ENCODE measurements at places on chromosomes 4 and X. TPM values are rescaled to one million over a fixed set of nuclear protein-coding genes. Genes with fewer than 3 reads are reported as not detected.

Gene PNMA6A
- total RNA-seq = 1.7 TPM

Gene OTC
- total RNA-seq = 0.15 TPM

Gene PHOX2B
- total RNA-seq = not detected

Gene ZNF711
- total RNA-seq = 0.11 TPM

Gene CLTRN
- total RNA-seq = 0.42 TPM

Gene C4orf51
- not detected for total RNA-seq

Gene XPNPEP2
- total RNA-seq = 0.29 TPM

GRCh38 chrX:30635630-30636029, 17.6 kb upstream of the GK start:
- DNase-seq = no peak

DNA sequence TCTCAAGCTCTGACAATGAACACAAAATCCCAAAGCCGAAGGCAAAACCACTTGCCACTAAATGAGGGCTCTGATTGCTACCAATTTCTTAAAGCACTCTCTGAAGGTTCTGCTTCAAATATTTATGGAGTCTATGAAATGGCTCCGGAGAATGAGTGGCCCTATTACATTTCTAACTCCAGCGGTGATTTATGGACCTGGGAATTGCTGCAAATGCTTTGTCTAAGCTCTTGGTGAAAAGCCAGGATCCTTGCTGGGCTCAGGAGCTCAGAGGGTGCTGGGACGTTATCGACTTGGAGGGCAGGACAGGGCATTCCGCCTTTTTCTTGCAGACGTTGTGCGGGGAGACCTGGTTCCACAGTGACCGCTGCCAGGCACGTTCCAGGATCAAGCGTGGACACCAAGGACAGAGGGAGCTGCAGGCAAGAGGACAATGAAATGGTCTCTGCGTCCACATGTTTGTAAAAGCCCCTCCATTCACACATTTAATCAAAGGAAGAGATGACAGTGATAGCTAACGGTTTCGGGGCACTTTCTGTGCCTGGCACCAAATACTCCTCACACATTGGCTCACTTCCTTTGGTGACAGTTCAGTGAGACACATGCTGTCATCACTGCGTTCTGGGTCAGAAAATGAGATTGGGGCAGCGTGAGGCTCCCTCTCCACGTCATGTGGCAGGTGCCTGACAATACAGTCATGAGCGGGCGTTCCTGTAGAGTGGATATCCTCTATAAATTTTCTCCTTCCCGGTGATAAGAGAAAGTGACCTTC, 58.8 kb downstream of the C4orf50 start:
- DNase-seq = no peak

DNA sequence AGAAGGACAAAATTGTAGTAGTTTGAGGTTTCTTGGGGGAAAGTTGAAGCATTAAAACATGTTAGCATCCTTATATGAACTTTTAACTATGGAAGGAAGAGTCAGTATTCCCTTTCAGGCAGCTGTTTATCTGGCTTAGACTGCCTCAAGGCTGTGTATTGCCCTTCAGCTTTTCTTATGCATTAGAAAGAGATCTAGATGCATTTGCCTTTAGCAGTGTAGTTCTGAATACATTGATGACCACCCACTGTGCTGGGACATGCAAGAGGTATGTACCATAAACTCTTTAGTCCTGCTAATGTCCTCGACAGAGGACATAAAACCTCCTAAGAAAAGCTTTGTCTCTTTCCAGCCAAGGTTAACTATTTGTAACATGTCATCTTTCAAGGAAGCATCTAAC, 2.9 kb downstream of the FAM200B start:
- DNase-seq = no peak

DNA sequence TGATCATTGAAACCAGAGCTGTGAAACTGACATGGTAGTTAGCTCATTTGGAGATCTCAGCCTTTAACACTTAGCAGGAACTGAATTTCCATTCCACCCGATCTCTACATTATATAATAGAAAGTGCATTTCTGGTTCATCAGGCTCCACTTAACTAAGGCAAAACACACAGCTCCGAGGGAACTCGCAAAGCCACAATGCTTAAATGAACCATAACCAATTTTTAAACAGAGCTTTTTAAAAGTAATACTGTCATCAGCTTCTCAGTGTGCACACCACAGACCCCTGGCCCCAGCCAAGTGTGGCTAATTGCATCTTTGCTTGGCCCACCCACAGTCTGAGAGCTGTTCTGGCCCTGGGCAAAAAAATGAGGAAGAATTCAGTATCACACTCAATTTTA, 66.1 kb downstream of the DCHS2 start:
- no peak for DNase-seq

GRCh38 chr4:125642645-125643044, 327.9 kb downstream of the FAT4 start:
- DNase-seq = no peak

DNA sequence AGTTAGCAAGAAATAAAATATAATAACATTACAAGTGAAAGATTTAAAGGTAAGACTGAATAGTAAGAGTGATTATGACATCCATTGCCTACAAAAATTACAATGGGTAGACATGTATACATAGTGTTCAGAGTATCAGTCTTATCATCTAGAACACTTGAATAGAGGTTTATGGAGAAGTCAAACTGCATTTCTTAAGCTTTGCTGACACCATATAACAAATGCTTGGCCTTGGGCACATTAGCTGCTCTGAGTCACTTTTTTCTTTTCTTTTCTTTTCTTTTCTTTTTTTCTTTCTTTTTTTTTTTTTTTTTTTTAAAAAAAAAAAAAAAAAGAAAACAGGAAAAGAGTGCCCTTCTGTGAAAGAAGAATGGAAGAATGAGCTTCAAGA, 220.0 kb downstream of the SPCS3 start:
- DNase-seq = no peak

DNA sequence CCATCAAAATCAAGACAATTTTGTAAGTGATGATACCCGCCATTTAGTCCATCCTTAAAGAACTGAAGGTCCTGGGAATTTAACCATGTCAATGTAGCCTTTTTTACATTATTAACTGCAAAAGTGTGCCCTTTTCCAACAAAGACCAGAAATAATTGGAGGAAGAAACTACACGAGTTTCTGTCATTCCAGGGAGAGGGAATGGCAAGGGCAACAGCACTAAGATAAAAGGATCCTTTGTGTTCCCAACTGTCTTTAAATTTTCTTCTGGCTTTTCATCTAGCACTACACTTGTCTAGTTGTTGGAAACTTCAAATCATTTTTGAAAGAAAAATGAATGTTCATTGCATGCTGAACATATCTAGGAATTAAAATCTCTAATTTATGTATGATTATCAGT, 286.2 kb downstream of the GALNTL6 start:
- no peak for DNase-seq

DNA sequence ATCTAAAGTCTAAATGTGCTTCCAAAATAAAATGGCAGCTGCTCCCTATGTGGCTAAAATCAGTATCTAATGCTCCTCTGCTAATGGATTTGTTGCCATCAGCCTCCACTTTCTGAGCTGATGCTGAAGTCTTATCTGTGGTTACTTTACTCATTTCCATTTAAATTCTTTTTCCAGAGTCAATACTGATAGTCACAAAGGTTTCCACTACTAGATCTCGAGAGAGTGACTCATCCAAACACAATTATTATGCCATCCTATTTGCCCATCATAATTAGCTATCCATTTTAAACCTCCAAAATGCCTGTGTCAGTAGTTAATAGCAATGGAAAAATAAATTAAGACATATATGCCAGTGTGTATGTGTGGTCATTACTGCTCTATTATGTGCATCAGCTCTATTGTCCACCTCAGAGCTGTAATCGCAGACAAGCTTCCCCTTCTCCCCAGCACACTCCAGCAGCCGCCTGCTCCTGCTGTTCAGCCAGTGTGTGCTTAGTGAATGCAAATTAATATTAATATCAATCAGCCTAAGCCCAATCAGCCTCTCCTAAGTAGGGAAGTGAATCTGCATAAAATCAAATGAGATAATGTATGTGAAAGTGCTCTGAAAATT, 199.8 kb upstream of the ZIC3 start:
- no peak for DNase-seq

DNA sequence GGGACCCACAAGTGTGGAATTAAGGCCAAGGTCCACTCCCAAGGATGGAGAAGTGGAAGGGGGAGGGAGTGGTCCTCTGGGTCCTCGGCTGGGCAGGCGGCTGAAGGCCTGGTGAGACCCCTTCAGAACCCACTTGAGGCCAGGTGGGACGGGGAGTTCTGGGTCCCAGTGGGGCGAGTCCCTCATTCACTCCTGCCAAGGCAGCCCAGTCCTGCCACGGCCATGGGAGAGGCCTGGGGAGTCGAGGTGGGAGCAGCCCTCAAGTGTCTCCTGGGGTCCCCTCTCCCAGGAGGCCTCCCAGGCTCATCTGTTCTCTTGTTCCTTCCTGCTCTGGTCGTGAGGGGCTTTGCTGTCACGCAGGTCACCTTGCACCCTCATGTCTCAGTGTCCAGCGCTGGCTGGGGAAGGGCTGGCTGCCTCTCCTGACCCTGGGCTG, 6.1 kb upstream of the SH3BP2 start:
- DNase-seq = no peak

- no peak for DNase-seq
These were observed 78.9 kb upstream of the FMR1 start for GRCh38 chrX:147832707-147833348.

- no peak for DNase-seq
These were observed 73.5 kb downstream of the FAM47B start for GRCh38 chrX:35016051-35016450.

- no peak for DNase-seq
These were observed 709.8 kb upstream of the HS3ST1 start for GRCh38 chr4:12138488-12138887.

DNA sequence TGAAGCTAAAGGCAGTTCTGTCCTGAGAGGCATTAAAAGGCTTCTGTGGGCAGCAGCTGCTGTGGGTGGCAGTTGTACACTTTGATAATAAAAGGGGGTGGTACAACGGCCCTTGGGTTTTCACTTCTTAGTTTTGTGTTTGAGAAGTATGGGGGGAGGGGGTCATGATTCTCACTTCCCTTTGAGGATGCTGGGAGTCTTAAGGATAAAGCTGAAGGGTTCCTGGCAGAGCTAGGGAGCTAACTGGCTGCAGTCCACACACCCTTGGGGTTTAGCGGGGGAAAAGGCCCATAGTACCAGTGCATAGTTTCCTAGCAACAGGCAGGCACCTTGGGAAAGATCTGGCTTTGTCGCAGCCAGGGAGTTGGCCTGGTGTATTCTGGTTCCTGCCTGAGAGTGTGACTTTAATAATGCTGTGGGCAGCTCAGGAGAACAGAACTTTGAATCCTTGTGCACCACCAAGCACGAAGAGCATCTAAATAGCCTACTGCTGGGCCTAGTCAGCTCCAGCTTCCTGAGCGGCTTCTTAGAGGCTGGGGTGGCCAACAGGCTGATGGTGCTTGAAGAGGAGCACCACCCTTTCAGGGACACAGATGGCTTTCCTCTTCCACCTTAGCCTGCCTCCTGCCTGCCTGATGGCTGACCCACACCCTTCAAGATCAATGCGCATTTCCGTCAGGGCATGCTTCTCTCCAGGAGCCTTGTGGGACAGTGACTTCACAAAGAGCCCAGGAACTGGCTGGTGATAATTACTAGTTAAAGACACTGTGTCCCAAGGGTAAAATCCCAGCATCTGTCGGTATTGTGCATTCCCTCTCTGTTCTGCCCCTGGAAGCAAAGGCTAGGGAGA, 12.5 kb downstream of the ZBTB33 start:
- no peak for DNase-seq

- DNase-seq = no peak
These were observed 14.5 kb downstream of the CYP2U1 start for GRCh38 chr4:107945809-107946208.

DNA sequence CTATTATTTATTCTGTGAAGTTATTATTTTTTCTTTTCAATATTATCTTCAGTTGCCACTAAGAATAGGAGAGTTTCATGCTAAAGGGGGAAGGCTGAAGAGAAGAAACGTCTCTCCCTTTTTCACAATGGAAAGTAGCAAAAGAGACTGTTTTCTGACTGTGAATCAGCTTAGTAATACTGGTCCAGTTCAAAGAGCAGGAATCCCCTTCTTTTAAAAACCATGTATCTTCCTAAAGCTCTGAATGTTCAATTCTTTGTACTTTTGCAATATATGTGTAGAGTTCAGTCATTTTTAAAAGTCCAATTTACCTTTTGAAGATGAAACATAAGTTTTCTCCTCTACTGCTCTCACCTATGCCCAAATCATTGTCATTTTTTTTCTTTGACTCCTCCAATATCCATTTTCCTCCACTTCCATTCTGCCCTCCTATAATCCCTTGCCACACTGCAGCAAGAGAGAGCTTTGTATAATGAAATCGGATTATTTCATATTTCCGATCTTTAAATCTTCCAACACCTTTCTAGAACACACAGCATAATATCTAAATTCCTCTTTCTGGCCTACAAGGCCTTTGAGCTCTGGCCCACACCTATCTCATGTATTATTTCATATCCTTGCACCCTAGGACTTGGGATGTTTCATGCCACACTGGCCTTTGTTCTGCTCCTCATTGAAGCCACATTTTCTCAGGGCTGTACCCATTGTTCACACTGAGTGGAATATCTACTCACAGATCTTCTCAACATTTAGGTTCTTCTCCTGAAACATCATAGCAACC, 195.3 kb downstream of the CAMK2D start:
- DNase-seq = no peak

GRCh38 chr4:81096566-81096965, 66.1 kb downstream of the BMP3 start:
- no peak for DNase-seq

DNA sequence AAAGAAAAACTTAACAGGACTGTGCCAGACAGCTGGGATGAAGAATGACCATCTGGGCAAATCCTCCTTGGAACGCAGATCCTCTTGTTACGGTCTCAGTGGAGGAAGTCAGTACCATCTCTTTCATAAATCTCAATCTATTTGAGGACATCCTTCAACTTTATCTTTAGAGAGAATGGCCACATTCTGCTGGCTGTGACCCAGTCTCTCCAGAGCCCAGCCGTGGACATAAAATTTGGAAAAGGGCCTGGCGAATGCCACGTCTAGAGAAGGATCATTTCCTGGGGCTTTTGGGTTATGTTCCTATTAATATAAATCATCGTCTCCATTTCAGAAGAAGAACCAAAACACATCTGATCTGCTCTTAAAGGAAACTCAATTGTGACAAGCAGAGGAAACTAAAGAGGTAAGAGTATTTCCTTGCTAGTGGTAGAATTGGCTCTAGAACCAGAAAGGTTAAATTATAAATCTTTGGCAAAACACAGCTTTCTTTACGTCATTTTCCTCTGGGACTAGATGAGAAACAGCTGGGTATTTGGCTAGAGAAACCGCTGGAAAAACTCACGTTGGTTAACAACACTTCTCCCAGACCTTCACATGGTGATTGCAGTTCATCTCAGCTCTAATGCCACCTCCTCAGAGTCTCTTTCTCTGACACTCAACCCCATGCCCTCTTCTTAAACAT, 164.7 kb downstream of the CHIC2 start:
- DNase-seq = no peak

GRCh38 chr4:114729068-114729738, 130.6 kb downstream of the UGT8 start:
- no peak for DNase-seq

DNA sequence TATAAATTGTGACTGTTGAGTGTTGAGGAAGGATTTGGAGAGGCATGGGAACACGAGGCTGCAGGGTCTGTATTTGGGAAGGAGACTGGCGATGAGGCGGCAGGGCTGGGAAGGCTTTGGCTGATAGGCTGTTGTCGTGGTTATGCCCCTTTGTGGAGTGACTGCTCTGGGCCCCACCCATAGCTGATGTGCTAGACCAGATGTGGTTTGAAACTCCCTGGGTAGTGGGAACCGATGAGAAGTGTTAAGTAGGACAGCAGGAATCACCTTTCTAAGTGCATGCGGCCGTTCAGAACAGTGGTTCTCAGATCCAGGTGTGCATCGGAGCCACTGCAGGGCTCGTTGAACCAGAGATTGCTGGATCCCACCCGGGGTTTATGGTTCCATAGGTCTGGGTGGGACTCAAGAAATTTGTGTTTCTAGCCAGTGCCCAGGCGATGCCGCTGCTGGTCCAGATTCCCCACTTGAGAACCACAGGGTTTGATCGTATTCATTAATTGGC, 42.3 kb downstream of the TBC1D14 start:
- no peak for DNase-seq
